ENCODE measurements at places on chromosomes 16 and 17.

GRCh38 chr17:48429638-48430586 is at the start of gene SKAP1:
TSS of gene SKAP1 (minus strand) at chr17:48430214.
- peak; percentile 71 for DNase-seq

DNA sequence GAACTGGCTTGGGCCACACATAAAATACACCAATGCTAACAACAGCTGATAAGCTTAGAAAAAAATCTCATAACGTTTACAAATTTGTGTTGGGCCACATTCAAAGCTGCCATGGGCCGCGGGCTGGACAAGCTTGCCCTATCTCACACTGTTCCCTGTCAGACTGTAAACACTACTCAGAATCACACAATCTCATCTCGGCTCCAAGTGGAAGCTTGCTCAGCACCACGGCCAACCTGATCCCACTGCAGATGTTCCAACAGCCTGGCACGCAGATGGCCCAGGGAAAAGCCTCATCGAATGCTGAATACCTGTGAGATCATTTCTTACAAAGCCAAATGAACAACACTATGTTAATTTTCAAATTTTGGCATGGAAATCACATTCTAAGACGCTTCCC is 125.8 kb downstream of the ANKRD11 start:
- no peak for DNase-seq

DNA sequence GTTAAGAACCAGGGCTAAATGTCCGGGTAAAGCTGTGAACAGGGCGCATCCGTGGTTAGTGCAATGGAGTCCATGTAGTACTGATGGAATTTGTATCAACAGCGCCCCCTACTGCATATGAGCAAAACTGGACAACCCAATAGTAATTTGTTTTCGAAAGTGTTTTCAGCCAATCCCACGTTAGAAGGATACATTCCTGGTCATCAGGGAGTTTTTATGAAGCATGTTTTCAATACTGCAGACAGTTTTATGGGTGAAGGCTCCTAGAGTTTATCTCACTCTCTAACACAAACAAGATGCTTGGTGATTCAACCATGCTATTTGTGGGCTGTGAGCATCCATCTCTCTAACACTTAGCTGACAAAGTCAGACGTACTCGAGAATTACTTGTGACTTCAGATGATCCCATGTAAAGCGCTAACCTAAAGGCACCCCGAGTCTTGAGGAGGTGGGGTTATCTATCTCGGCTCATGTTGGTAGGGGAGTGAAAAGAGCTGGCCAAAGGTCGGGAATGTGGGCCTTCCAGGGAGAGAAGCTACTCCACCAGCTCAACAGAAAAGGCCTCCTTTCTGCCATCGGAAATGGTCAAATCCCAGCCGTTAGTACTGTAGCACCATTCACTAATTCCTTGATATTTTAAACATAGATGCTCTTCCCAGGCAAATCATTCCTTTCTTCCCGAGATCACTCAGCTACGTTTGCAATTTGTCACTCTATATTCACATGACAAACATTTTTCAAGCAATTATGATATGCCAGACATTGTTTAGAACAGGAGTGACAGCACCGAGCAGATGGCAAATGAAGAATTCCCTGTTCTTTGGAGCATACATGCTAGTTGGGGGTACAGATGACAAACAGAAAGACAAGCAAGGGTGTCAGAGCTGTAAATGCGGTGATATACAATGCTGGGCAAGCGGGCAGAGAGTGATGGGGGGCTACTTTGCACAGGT is 46.9 kb upstream of the HNF1B start:
- peak; percentile 74 for DNase-seq

DNA sequence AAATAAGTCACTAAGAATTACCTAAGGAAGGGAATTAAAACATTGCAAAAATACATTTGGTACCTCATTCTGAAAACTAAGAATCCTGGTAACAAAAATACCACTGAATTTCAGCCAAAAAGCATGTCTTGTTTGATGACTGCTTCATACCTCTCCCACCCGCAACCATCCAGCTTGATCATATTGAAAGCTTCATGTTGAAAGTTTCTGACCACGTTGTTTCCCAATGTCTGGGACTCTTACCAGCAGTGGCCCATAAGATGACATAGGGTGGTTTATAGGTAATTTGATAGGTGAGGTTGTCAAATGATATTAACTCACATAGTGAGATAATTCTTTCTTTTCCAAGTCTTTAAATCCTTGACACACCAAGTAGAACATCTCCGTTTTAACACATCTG is 139.3 kb downstream of the CDH11 start:
- no peak for DNase-seq

- peak; percentile 83 for DNase-seq
Observed at GRCh38 chr17:75113798-75114551, 4.2 kb downstream of the ARMC7 start.

- DNase-seq = no peak
Observed at GRCh38 chr16:85614338-85615013, 1.4 kb downstream of the GSE1 start.

GRCh38 chr16:11399261-11399831 is 54.1 kb downstream of the RMI2 start:
- DNase-seq = no peak

DNA sequence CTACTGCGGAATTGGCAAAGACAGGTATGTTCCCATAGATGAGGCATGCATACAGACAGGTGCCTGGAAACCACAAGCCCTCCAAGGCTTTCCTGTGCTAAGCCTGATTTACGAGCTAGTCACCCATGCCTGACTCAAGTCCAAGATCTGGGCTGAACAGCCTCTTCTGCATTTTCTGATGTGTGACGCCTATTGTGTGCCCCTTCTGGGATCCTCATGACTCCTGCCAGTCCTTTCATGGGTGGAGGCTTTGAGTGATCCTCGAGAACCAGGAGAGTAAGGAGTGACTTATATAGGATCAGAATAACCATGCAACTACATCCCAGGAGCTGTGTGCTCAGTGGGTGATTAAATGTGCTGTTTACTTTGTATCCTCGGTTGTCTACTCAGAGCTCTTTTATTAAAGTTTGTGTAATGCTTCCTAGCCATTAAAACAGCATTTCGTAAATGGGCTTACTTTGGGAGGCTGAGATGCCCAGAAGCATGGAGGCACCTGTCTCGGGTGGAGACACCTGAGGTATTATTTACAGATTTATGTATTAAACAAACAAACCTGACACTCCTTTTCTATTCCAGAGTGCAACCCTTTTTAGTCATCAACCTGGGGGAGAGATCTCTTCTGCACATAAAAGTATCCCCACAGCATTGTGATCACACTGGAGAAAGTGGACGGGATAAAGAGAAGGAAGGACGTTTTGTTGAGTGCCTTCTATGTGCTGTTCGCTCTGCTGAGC is 373.0 kb upstream of the DYNLRB2 start:
- DNase-seq = no peak

DNA sequence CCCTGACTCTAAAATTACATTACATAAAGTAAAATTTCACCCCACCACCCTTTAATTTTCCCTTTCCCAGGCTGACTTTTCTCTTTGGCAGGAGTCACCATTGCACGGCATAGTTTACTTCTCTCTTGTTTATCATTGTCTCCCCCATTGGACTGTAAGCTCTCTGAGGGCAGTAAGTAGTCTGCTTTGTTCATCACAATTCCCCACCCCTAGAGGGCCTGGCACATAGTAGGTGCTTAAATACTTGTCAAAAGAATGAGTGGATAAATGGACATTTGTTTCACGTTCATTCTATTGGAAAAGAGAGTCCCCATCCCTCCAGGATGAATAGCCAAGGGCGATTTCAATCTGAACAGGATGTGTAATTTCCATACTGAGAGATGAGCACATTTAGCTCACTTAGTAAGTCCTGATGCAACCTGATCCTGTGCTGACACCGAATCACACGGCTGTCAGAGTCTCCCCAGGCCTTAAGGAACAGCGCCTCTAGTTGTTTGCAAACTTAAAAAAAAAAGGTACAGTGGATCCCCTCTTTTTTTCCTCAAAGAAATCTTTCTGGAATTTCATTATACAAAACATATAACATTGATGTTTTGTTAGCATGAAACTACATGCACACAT is 54.0 kb downstream of the AKAP1 start:
- no peak for DNase-seq

DNA sequence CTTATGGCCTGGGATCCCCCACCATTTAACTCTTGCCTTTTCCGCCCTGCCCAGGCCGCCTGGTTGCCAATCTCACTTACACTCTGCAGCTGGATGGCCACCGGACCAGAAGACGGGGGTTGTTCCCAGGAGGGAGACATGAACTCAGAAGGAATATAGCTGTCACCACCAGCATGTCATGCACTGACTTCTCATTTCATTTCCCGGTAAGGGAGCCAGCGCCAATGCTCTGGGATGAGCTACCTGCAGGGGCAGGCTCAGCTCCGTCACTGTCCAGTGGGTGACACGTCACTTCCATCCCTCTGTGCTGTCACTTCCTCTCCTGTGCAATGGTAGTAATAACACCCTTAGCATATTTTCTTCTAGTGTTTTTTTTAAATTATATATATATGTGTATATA is 26.7 kb downstream of the ITGAL start:
- no peak for DNase-seq

GRCh38 chr16:53995378-53995777 is 291.2 kb downstream of the IRX3 start:
- DNase-seq = no peak

All from T-helper 2 cell (primary cell).